ENCODE measurements at places on chromosomes 1 and 21. TPM values are rescaled to one million over a fixed set of nuclear protein-coding genes. Genes with fewer than 3 reads are reported as not detected.

PRKAB2 gene
- 14.4 TPM for total RNA-seq

CA14 gene
- total RNA-seq = 0.11 TPM

CDA gene
- total RNA-seq = 4.0 TPM

NCF2 gene
- 0.11 TPM for total RNA-seq

USP24 gene
- 57.0 TPM for total RNA-seq

LRRC8C gene
- total RNA-seq = 9.2 TPM

FBLIM1 gene
- 54.5 TPM for total RNA-seq

C1orf53 gene
- total RNA-seq = 4.6 TPM

SERINC2 gene
- 8.4 TPM for total RNA-seq

LINGO4 gene
- total RNA-seq = under 0.01 TPM

RNU1-1 gene
- total RNA-seq = under 0.01 TPM

HRNR gene
- not detected for total RNA-seq

ZNF695 gene
- total RNA-seq = 2.2 TPM

PLPPR4 gene
- total RNA-seq = 0.25 TPM

PLPP3 gene
- 14.2 TPM for total RNA-seq

CNR2 gene
- not detected for total RNA-seq

SLC30A1 gene
- 11.4 TPM for total RNA-seq

FMO2 gene
- total RNA-seq = not detected

SH2D2A gene
- 0.25 TPM for total RNA-seq

SERTAD4 gene
- total RNA-seq = 0.33 TPM

KLF17 gene
- under 0.01 TPM for total RNA-seq

HOOK1 gene
- total RNA-seq = under 0.01 TPM

TFF2 gene
- not detected for total RNA-seq

THEM5 gene
- not detected for total RNA-seq

CFAP74 gene
- total RNA-seq = not detected

LCE3A gene
- not detected for total RNA-seq

DHCR24 gene
- 252 TPM for total RNA-seq

YIPF1 gene
- total RNA-seq = 20.0 TPM

SPATA21 gene
- not detected for total RNA-seq

HEYL gene
- not detected for total RNA-seq

GSTM3 gene
- total RNA-seq = 43.3 TPM

PPIAL4G gene
- total RNA-seq = not detected

RHBDL2 gene
- total RNA-seq = 0.25 TPM

FYB2 gene
- total RNA-seq = not detected

SH2D1B gene
- total RNA-seq = not detected
